Neuronal stem cell (in vitro differentiated cells): ENCODE measurements at places on chromosomes 3 and 15.

GRCh38 chr15:32107477-32108080 lies 77.3 kb downstream of the CHRNA7 start:
- no peak for DNase-seq

DNA sequence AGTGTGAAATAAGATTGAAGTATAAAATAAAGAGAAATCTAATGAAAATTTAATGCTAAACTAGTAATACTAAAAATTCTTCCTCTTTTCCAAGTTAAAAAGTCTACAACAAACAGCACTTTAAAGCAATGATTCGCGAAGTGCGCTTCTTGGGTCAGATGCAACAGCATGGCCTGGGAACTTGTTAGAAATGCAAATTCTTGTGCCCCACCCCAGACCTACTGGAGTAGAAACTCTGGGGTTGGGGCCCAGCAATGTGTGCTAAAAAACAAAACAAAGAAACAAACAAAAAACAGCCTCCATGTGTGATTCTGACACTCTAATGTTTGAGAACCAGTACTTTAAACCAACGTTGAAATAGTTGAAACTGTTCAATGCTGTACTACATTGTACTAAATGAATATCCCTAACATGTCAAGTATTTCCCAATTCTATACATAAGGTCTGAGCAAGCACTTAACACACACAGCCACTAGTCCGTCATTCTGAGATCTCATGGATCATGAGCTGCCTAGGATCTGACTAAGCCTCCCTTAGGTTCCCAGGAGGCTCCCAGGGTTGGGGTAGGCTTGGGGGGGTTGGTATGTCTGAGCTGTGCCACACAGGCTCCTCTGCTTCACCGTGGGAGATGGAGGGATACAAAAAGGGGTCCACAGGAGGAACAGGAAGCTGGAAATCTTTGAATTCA lies 6.1 kb downstream of the RASGRP1 start:
- no peak for DNase-seq

GRCh38 chr3:39869890-39870289 lies 60.5 kb downstream of the MYRIP start:
- no peak for DNase-seq

DNA sequence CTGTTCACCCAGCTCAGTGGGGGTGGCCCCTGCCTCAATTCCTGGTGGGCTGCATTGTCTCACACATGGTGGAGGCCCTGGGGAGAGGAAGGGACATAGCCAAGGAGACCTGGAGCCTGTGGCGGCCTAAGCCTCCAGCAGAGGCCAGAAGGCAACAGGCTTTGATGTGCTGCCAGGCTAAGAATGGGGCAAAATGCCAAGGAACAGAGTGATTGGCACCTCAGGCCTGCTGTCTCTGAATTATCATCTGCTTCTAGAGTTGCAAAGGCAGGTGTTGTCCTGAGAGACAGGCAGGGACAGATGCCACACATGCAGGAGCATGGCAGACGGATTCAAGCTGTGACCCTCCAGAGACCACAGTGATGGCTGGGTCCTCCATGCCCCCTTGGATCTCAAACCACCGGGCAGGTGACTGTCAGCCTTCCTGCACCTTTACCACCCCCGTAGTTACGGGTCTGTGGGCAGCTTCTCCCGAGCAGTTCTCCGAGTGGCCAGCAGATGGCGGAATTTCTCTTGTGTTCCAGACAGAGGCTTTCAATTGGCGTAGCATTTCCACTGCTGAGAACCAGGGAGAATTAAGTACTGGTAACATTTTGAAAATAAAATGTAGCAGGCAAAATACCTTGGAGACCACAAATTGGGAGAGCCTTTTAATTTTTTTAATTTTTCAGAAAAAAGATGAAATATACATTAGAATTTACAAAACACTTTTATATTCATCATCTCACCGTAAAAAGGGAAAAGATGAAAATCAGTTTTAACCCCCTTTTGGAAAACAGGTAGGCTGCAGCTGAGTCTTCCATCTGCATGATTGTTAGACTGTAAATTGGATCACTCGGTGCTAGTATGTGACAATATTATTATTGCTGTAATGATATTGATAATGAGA lies 525.5 kb upstream of the CFAP20DC start:
- DNase-seq, result peak; percentile 84

DNA sequence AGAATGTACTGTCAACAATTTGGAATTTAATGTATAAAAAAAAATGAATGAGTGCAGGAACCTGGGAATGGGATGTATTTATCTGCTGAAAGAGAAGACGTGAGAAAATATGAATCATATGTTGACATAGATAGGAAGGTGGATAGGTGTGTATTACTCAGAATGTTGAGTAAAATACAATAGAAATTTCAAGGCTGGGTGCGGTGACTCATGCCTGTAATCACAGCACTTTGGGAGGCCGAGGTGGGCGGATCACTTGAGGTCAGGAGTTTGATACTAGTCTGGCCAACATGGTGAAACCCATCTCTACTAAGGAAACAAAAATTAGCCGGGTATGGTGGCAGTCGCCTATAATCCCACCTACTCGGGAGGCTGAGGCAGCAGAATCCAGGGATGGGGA lies 202.8 kb downstream of the CADM2 start:
- no peak for DNase-seq

DNA sequence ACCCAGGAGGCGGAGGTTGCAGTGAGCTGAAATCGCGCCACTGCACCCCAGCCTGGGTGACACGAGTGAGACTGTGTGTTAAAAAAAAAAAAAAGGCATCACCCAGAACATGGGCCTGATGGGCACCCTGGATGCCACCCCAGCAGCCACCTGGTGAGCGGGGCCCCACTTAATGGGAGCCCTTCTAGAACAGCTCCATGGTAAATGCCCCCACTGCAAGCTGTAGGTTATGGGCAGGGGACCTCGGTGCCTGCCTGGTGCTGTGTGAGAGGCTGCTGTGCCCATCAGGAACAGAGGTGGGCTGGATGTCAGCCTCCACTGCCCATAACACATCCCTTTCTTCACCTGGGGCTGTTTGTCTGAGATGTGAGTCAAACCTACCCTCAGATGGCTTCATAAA lies 156.2 kb upstream of the MEF2A start:
- no peak for DNase-seq

GRCh38 chr15:58703610-58704009 lies 45.9 kb downstream of the ADAM10 start:
- DNase-seq, result no peak
